ENCODE measurements at places on chromosomes 3 and 15. TPM values are rescaled to one million over a fixed set of nuclear protein-coding genes. Genes with fewer than 3 reads are reported as not detected.

DNA sequence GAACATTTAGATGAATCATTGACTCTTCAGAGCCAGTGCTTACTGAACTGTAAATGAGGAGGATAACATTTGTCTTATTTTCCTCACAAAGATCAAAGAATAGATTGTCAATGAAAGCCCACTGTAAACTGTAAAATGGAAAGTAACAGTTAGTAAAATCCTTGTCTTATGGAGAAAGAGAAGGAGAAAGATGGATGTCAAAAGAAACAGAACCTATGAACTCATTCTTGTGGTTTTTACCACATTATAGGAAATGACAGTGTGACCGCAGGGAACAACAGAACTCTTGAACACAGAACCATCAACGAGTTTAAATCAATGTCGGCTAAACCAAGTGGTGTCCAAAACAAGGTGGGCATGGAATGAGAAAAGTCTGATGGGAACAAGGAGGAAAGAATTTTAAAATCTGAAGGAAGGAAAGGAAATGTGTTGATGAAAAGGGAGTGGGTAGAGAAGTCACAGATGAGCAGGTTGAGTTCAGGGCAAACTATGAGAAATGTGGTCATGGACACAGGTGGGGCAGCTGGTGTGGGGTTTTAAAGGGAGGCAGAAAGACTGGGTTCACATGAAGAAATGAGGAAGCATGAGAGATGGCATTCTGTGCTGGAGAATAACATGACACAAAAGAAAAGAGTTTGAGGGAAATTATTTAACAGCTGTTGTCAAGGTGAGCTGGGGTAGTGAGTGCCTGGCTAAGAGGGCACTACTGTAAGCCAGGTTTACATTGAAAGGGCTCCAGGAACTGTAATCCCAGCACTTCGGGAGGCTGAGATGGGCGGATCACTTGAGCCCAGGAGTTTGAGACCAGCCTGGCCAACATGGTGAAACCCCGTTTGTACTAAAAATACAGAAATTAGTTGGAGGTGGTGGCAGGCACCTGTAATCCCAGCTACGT is 42.4 kb upstream of the ETV5 start:
- DNase-seq, result no peak

Gene CLDN16
- total RNA-seq, result 0.50 TPM

GRCh38 chr3:55541016-55541415 is 53.9 kb upstream of the WNT5A start:
- DNase-seq, result no peak

DNA sequence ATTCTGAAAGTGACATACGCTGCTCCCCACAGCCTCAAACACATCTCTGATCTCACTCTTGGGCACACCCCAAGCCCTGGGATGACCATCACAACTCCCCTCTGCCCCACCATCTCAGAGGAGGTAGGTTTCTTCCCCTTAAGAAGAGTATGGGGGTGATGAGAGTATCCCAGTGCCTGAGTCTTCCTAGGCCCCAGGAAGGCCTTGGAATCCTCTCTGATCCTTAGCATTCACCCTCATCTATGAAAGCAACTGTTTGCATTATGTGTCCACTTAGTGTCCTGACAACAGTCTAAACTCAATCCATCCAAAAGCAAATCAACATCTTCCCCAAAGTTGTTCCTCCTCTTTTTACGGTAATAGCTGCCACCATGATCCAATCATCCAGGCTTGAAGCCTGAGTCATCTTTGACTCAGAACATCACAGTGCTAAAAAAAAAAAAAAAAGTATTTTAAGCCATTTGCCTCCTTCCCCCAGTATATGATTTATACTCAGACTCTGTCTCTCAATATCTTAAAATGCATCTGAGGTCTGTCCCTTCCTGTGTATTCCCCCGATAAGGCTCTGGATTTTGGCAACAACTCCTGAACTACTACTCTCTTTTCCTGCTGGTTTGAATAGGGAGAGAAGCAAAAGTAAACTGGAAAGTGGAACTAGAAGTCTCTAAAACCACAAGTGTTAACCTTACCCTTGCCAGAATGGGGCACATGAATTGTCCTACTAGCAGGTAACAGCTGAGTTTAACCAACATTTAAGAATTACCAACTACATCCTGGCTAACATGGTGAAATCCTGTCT is 22.5 kb downstream of the POPDC2 start:
- peak; percentile 93 for DNase-seq
